ENCODE measurements at places on chromosomes 12 and 14.

DNA sequence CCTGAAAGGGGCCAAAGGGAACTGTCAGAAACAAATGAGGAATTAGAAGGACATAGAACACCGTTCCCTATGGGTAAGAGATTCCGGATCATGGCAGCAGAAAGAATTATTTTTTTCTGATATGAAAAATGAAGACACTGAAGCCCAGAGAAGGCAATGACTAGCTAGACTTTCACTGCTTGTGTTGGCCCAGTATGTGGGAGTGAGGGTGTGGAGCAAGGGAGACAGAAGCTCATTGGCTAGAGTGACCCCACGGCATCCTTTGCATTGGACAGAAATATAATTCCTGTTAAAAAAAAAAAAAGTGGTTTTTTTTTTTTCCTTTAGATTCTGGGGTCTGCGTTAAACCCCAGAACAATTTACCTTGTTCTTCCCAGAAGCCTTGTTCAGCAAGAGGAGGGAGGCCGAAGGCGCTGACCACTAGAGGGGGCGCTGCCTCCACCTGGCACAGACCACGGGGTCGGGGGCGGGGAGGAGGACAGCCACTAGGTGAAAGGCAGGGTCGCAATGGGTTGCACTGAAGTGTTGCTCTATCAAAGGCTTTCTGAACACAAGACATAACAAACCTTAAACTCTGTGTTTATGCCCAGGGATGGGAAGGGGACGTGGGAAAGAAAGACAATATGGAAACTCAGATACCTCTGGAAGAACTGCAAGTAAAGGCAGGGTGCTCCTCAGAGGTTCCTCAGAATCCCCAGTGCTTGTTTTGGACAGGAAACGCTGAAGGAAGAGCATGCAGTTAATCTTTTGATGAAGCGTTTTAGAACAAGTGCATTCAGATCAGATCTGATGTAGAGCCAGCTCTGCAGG lies 156.8 kb downstream of the KCNA5 start:
- no peak for DNase-seq

DNA sequence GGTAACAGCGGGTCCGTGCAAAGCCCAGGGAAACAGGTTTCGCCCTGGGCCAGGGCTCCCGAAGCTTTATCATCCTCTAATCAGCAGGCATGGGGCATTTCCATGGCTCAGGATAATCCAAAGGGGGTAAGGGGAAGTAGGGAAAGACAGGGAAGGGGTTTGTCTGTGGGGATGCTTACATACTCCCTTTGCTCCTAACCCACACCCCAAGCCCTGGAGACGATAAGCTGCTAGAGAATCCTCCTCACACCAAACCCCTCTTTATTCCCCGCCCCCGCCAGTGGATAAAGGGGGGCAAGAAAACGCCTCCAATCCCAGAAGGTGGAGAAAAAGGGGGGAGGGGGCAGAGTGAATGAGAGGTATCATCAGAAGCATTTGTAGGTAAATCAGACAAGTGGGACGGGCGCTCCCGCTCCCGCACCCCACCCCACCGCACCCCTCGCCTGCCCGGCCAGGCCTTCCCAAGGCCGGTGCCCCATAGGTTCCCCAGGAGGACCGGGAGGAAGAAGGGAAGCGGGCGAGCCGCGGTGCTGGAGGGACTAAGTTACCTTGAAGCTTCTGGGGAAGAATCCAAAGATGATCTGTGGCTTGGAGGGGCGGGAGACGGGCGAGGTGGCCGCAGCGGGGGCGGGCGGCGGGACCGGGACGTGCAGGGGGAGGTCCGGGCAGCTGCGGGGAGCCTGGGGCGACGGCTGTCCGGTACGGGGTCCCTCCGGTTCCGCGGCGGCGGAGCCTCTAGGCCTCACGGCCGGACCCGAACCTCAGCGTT lies 762 bp downstream of the PPP2R5E start:
- DNase-seq, result no peak

- DNase-seq, result no peak
These were observed 3.6 kb downstream of the SLC2A14 start for GRCh38 chr12:7869137-7869536.

DNA sequence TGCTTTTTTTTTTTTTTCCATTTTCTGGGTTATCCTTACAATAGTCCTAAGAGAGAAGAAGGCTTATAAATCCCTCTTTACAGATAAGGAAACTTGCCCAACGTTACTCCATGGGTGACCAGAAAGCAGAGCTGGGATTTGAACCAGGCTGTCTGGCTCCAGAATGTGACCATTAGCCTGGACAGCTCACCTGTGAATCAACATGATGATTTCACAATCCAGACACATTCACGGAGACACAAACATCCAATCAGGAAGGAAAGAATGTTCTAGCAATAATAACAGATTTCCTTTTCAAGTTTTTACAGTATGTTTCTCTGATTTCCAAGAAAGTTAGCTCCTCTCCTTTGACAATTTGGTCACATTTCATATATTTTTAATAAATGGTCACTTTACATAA lies 118.3 kb downstream of the GALC start:
- DNase-seq, result no peak

GRCh38 chr14:55645145-55645544 lies 65.1 kb downstream of the KTN1 start:
- no peak for DNase-seq

GRCh38 chr14:102870994-102871831 lies 51.2 kb upstream of the AMN start:
- DNase-seq, result no peak

GRCh38 chr12:6494968-6495367 lies 1.1 kb downstream of the NCAPD2 start:
- DNase-seq, result no peak

GRCh38 chr14:22668417-22668816 lies 24.3 kb upstream of the OR6J1 start:
- no peak for DNase-seq

GRCh38 chr12:51926064-51926632 lies 18.8 kb downstream of the ACVRL1 start:
- no peak for DNase-seq

GRCh38 chr14:65575389-65575788 lies 162.9 kb downstream of the FUT8 start:
- no peak for DNase-seq

DNA sequence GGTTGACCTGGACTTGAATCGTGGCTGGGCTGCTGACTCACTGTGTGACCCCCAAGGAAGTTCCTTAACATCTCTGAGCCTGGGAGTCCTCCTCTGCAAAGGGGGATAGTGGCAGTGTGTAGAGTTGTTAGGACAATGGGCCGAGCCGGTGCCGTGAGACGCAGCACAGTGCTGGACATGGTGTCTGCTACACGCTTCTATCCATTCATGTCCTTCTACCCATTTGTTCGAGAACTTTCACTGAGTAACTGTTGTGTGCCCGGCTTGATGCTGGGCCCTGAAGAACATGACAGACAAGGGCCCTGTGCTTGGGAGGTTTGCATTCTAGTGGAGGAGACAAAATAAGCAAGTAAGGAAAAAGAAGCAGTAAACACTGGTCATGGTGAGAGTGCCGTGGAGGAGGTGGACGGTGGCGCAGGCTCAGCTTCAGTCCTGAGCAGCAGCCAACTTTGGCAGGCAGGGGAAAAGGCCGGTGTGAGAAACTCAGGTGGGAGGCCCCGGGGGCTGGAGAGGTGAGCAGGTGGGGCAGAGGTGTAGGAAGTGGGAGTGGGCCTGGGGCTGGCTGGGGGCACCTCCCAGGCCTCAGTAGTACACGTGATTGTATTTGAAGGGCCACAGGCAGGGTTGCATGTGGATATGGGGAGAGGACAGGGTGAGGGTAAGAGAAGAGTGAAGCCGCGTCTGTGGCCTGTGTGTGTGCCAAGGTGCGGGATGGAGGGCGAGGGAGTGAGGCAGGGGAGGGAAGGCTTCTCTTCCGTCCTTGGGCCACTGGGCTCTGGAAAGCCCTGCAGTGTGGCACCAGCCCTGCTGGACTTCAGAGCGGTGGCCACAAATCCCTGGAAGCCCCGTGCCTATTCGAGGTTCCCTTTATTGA lies 13.8 kb downstream of the VASH1 start:
- DNase-seq, result no peak

DNA sequence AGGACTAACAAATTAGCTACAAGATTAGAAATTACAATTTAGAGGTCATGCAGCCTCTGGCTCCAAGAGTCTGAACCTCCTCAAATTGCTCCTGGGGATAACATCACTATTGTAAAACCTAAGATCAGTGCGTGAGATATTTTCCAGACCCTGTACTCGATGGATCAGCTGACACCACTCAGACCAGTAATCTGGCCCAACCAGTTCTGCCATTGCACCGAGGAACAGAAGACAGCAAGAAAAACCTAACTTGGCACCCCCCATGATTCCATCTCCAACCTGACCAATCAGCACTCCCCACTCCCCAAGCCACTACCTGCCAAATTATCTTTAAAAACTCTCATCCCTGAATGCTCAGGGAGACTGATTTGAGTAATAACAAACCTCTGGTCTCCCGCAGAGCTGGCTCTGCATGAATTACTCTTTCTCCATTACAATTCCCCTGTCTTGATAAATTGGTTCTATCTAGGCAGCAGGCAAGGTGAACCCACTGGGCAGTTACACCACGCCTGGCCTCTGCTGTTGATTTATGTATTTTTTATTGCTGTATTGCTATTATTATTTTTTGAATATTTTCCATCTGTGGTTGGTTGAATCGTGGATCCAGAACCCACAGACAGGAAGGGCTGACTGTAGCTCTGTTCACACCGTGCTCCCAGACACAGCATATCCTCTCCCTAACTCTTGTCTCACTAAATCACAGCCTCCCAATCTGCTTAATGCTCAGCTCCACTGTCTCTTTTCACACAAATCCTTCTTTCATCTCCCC lies 9.2 kb downstream of the HEBP1 start:
- no peak for DNase-seq

DNA sequence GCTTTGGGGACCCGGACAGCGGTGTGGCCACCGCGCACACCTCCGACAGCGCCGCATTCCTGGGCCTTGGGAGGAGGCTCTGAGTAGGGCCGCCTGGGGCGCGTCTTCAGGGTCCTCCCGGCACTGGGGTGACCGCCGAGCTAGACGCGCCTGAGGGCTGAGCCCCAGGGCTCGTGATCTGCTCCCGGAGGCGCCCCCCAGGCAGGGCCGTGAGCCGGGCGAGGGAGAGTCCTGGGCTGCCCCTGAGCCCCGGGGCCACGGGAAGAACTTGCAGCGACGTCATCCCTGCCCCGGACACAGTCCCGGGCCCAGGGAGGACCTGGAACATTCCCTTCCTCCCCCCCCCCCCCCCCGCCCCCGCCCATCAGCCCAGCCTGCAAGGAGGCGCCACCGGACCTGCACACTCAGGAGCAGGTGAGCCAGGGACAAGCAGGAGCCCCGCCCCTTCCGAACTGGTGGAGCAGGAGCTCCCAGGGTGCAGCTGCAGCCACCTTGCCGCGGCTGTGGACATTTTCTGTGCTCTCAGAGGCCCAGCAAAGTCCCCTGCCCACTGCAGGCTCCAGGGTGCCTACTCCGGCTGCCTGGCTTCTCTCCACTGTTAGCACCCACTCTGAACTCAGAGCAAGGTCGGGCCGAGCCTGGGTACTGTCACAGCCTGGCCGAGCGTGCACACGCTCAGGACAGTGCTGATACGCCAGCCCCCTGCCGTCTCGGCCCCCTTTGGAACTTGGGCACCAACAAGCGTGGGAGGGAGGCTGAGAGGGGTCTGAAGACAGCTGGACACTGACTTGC lies 50.7 kb downstream of the A2M start:
- DNase-seq, result peak; percentile 23

DNA sequence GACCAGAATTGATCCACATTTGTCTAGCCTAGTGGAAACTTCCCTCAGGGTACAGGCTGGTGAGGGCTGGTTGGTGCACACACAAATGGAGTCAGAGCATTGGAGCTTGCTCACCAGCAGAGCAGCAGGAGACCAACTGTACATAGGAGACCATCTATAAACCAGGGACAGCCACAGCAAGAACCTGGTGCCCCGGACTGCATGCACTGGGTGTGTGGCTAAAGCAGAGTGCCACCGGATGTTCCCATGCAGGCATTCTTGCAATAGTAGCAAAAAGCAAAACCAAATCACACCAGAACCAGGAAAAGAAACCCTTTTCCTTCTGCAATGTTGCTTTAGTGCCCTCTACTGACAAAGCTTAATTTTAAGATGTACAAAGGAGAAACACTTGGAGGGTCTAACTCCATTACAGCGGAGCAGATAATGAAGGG lies 136.4 kb downstream of the MDGA2 start:
- DNase-seq, result peak; percentile 9

DNA sequence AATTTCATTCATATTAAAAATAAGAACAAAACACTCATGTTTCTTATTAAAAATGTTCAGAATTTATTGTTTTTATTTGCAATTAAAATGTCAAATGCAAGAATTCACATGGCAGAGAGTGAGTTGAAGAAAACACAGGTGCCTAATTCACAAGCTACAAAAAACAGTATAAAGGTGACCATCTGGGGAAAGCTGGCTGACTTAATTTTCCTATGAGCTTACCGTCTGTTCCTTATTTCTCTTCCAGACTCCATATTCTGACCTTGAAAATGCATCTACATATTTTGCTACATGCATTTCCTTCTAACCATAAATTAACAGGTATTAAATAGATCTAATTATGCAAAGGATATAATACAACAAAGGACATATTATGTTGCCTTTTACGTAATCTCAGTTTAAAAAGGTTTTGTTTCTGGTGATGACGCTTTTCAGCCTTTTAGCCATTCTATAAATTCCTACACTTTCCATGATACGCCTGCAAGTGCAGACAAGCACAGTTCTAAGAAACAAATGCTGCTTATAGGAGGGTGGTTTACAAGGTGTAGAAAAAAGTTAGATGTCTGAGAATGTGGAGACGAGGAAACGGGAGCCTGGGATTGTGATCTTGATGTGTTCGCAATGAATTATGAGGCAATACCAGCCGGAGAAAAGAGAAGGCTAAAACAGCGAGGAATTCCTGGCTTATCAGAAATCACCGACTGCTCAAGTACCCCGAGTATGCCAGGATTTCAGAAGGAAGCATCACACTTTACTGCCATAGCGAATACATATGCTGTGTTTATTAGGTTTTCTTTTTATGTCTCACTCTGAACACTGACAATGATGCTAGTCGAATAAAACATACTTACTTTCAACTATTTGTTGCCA lies 24.6 kb downstream of the LIN7A start:
- no peak for DNase-seq

- DNase-seq, result no peak
These were observed 78.0 kb downstream of the IFNG start for GRCh38 chr12:68081561-68081960.

- DNase-seq, result no peak
These were observed 5.5 kb downstream of the RAN start for GRCh38 chr12:130877333-130877732.

- DNase-seq, result no peak
These were observed 36.1 kb downstream of the CRY1 start for GRCh38 chr12:107057071-107057834.

DNA sequence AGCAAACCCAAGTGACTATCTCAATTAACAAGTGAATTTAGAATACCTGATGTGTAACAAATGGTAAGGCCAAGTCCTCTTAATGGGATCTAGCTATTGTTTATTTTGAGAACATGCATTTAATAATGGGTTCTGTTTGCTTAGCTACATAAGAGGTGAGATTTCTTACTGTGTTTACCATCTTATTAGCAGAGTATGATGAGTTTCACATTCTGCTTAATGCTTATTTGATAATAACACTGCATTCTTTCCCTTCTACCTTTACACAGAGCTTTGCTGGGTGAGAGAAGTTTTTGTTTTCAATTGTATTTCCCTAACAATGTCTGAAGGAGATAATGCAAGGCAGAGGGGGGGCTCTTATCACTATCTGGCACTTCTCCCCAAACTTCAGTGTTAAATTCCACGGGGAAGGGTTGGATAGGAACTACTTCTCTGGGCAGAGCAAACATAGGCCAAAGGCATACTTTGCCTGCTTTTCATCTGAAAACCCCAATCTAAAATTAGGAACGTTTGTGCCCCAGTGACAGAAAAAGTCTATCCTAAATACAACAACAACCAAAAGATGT lies 129.0 kb upstream of the ATXN7L3B start:
- no peak for DNase-seq

Measured in SW 1271 (cell line).